ENCODE measurements at places on chromosomes 1 and 21. TPM values are rescaled to one million over a fixed set of nuclear protein-coding genes. Genes with fewer than 3 reads are reported as not detected.

Gene CAMK1G
- total RNA-seq: 0.41 TPM

Gene TLR5
- 10.2 TPM for total RNA-seq

Gene IFI44
- total RNA-seq: 17.5 TPM

Gene UTS2
- not detected for total RNA-seq

Gene NUP210L
- total RNA-seq: not detected

Gene CNKSR1
- total RNA-seq: 1.8 TPM

DNA sequence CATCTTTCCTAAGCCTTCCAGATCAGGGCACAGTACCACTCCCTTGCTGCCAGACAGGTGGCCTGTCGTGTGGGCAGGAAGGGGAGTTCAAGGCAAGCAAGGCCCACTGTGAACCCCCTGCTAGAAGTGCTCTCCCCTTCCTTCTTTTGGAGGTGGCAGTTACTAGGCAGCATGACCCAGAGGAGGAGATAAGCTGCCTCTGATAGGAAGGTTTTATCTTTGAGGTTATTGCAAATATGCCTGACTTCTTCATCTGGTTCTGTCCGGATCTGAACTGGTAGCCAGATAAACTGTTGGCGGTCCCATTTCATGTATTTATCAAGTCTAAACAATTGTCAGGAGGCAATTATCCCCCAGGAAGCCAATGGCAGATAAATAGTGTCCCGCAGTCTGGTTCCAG, 198.2 kb upstream of the LMO4 start:
- no peak for DNase-seq

DNA sequence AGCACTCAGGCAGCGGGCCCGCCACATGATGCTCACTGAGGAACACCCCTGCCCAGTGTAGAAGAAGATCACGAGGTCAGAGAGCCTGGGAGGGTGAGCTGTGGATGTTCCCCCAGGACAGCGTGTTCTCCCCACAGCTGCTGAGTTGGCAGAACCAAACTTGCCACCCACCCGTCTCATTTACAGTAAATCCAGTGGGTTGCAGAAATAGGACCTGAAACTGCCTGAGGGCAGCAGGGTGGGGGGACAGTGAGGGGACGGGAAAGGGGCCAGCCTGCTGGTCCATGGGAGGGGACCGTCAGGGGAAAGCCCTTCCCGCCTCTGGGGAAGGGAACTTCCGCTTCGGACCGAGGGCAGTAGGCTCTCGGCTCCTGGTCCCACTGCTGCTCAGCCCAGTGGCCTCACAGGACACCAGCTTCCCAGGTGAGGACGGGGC, at the start of gene C1QB:
TSS of gene C1QB (plus strand) at position 356 of the 436 bp plus-strand sequence. CDS start 6,227 bp downstream, outside the sequence.
- peak; percentile 80 for DNase-seq

DNA sequence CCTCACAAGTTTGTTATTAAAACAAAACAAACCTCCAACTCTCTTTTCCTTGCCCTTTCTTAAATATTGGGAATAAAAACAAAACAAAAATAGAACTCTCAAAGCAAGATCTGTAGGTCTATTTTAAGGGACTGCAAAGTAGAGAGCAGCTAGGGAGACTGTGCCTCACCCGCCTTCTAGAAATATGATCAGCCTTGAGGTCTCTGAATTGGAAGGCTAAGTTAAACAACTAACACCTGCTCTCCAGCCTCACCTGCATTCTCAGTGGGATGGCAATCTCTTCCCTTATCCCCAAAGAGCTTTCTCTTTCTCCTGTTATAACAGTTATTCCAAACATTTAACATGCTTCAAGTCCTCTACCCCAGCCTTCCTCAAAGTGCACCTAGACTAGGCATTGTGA, 75.5 kb upstream of the TNR start:
- DNase-seq: no peak

DNA sequence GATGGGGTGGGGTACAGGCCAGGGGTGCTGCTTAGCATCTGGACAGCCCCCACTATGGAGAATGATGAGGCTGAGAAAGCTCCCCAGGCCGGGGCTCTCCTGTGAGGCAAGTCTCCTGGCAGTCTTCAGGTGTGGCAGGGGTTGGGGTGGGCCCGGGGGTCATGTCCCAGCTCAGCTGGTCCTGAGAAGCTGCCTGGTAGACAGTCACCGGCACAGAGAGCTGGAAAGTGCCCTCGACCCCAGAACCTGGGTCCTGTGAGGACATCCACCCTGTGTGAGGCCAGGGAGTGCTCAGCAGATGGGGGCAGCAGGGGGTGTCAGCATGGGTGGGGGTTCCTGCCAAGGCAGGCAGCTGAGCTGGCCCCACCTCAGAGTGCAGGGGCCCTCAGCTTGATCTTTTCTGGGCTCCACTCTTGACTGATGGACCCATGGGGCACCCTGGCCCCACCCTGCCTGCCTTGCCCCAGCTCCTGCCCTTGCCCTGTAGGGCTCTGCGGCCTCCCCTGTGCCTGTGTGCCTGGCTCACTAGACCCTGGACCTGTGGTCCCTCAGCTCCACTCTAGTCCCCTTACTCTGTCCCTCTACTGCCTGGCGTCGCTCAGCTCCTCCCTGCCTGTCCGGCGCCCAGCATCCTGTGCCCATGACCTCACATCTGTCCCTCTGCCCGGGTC, 5.8 kb downstream of the IBA57 start:
- peak; percentile 58 for DNase-seq

DNA sequence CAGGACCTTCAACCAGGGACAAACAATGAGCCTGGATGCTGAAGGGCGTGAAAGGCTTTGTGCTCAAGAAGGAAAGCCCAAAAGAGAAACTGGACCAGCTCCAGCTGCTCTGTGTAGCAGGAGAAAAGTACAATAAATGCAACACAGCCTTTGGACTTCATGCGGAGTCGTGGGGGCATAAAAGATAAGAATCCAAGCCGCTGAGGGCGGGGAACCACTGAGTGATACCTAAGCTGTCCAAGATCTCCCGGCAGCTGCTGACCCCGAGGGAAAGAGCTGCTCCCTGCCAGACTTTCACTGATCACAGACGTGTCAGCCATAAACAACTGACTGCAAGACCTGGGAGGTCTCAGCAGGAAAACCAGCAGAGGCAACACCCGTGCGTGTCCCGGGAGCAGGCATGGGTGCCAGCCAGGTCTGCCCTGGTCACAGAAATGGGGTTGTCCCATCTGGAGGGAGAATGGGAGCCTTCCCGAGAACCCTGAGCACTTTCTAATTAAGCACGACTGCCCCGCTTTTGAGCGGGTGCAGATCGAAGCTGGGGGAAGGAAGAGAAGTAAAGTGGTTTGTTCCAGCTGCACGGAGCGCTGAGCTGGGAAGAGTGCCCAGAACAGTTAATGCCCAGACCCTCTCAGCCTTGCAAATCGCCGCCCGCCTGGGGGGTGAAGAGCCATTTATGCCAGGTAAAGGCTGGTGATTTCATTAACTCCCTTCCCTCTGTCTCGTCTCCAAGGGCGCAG, 68.3 kb upstream of the TARDBP start:
- no peak for DNase-seq

GRCh38 chr21:14366998-14367397, 15.9 kb downstream of the HSPA13 start:
- DNase-seq: no peak

DNA sequence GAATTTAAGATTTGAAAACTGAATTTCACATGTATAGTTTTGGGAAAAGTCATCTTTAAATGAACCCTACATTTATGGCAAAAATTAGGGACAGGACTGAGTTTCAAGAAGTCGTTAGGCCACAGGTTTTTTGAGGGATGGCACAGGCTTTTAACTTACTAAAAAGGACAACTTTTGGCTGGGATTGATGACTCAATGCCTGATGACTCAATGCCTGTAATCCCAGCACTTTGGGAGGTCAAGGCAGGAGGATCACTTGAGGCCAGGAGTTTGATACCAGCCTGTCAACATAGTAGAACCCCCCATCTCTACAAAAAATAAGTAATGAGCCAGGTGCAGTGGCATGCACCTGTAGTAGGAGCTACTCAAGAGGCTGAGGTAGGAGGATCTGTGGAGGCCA, 15.9 kb downstream of the UCK2 start:
- DNase-seq: no peak

GRCh38 chr1:118821801-118822200, 166.3 kb downstream of the TBX15 start:
- DNase-seq: no peak

- DNase-seq: no peak
These were observed 22.1 kb upstream of the PAX7 start for GRCh38 chr1:18608534-18608933.

GRCh38 chr1:54811739-54812655, 10.9 kb upstream of the TTC22 start:
- DNase-seq: no peak

GRCh38 chr21:19864476-19864875, 1133.7 kb upstream of the NCAM2 start:
- DNase-seq: no peak

DNA sequence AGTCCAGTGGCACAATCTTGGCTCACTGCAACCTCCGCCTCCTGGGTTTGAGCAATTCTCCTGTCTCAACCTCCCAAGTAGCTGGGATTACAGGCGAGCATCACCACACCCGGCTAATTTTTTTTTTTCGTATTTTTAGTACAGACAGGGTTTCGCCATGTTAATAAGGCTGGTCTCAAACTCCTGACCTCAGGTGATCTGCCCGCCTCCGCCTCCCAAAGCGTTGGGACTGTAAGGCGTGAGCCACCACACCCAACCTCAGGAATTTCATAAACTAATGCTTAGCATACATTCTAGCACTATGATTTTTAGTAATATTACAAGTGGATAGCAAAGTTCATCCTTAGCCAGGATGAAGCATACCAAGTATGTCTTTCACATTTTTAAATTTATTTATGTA, 8.7 kb downstream of the DNAJC11 start:
- DNase-seq: no peak

DNA sequence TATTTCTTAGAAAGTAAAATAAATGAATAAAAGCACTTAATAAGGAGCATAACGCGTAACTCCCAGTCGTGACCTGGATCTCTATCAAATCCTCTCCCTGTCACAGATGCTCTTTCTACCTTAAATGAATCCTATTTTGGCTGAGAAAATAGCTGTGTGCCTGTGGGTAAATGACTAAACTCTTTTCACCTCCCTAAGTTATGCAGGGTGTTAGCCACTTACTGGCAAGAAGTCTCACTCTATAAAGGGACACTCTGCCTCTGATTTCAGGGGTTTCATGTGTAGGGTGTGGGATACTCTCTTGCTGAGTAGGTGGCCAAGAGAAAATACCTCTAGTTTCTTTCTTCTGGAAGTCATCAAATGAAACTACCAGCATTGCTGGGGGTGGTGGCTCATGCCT, 24.3 kb upstream of the PPP1R15B start:
- no peak for DNase-seq

GRCh38 chr1:25561421-25562100, 18.2 kb downstream of the LDLRAP1 start:
- no peak for DNase-seq

DNA sequence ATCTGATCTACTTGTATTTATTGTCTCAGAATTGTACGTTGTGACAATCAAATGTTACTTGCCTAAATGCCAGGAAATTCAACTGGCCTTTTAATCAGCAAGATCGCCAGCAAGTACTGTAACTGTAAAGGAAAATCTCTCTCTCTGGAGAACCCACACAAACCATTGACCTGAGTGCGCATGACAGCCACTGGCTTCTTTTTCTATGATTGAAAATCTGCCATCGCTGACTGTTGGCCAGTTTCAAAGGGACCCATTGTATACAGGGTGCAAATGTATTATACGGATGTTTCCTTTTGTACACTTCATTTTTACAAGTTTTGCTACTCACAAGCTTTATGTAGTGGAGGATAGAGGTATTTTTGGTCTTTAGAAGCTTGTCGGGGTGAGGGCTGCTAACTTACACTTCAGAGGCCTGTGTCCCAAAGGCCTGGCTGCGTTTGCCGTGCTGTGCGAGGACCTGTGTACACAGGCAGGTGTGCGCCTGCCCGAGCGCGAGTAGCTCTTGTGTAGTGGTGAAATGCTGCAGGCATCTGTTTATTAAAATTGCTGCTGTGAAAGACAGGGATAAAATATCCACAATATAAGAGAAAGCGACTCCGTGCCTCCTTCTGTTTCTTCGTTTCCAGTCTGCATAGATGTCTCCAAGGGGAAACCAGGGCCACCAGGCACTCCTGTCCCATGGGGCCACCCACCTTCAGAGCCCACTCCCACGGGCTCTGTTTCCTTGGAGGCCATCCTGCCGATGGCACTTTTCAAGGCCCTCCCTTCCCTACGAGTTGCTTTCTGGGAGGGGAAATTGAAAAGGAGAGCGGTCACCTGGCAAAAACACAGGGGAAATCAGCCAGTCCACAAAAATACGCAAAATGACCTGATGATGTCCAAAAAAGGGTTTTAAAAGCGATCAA, 25.3 kb upstream of the TRAPPC10 start:
- DNase-seq: no peak

DNA sequence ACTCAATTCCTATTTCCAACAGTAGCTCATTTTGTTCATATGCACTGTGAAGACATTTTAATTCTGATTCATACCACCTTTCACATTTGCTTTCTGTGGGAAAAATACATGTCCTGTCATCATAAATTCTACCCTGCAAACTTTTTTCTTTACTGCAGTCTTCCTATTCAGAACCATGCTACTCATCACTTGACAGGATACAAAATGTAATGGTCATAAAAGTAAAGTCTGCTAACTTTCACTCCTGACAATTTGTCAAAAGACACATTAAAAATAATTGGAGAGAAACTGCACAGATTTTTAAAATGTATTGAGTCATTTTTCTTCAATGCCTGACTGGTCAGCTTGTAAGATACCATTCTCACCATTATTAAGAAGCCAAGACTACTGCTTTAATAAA, 1817.1 kb downstream of the BRINP3 start:
- DNase-seq: no peak

DNA sequence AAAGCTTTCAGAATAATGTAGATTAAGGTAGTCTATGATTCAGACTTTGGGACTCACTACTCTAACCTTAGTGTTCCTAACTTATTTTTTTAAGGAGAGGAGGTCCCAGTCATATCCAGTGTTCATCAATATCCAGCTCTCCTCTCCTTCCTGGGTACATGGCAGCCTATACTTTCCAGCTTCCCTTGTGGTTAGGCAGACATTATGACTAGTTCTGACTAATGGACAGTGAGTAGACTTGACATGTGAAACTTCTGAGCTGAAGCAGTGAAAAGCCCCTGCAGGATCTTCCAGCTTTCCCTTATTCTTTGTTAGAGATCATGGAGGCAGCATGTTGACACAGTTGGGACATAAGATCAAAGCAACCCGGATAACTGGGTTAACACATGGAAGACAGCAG, 144.2 kb downstream of the PTPRU start:
- DNase-seq: no peak

DNA sequence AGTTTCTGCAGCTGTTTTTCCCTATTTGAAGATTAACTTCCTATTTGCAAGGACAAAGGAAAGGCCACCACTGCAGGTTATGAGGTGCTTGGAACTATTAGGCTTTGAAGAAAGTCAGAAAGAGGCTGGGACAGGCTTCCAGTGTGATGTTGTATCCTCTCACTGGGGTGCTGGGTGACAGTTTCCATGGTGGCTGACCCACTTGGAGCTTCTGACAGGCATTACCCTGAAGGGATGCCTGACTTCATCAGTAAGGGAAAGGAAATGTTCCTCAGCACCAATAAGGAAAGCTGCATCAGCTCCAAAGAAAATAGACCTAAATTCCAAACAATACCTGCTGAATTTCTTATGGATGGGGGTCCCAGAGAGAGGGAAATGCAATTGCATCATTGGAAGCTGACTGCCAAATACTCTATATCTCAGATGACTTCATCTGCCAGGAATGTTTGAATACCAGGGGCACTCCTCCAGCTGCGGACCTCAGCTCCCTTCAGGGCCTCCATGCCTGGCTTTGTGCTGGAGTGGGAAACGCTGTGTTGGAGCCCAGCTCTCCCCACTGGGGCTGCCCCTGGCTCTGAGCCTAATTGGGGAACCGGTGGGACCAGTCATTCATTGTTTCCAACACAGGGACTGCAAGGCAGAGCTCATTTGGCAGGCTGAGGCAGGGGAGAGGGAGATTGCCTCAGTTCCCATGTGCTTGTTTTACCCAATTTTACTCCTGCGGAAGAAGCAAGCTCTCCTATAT, 76.6 kb downstream of the RGL1 start:
- DNase-seq: no peak

Measured in sigmoid colon (tissue), 7 donors.